ENCODE measurements at places on chromosomes 12 and 14.

DNA sequence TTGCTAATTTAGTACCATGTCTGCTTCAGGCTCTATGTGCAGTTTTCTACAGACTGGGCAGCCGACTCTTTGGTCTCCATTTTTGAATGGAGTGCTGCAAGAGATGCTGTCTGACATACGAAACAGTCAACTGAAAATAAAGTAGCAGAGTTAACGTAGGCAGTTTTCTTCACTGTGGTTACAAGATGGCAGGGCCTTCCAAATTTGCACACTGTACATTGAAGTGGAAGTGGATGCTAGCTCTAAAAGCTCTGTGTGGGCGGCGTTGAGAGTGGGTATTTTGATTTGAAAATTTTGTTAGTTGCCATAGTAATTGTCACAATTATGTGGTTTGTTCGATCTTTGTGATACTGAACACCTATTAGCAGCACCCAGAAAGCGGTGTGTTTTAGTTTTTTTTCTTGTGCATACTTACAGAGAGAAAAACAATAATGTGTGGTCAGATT, 154.9 kb upstream of the ATP2B1 start:
- peak; percentile 42 for DNase-seq

GRCh38 chr12:106178562-106178961, 39.8 kb upstream of the NUAK1 start:
- DNase-seq = peak; percentile 18

GRCh38 chr14:81179631-81180030, 41.1 kb downstream of the GTF2A1 start:
- no peak for DNase-seq

DNA sequence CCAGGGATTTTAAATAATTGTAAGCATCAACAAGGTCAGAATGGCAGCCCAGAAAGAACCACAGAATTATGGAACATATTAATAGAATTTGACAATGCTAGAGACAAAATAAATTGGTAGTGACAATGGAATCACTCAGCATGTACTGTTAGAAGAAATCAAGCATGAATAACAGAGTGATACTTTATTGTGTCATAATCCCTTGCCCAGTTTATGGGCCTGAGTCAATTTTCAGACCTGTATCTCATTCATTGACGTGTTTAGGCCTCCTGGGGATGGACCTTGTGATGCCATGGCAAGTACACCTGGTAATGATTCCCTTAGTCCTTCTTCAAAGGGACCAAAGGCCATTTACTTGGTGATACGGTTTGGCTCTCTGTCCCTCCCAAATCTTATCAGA, 12.8 kb upstream of the CCDC91 start:
- no peak for DNase-seq

DNA sequence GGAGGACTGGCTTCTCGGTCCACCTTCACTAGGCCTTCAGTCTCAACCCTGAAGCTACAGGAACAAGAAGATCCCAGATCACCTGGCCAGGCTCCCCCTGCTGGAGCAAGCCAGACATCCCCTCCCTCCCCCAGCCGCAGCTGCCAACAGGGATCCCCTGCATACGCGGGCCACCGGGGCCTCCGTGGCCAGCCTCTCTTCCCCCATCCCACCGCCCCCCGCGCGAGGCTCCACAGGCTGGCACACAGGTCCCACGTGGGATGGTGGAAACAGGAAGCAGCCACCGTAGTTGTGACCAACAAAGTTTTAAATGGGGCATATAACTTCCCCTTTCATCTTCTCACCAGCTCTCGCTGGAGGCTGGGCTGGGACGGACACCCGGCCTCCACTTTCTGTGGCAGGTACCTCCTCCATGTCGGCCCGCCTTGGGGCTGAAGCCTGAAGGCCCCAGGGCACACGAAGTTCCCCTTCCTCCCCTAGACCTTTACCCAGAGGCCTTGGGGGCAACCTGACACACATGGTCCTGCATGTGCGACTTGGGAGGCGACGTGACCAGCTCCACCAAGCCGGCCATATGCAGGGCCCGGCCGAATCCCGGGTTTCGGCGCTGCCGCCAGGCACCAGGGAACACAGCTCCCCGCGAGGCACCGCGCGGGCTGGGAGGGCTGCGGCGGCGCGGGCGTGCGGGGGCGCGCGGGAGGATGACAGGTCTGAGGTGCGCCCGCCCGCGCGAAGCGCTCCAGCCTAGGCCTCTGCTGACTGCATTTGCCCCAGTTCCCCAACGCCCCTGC, 44.4 kb upstream of the PNMA1 start:
- DNase-seq = peak; percentile 69

DNA sequence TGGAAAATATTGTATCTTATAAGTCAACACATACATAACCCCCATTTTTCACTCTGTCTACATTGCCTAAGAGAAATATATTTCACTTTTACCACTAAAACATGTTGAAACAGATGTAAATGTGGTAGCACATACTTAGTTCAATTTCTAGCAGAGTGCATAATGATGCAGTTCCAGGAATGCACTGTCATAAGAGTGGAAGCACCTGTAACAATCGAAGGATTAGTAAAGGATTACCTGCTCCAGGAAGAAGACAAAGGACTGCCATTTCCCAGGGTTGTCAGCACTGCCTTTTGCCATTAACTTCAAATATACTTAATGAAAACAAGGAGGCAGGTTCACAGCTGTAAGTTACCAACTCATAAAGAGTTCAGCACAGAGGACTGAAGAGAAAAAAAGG, 24.6 kb downstream of the DAD1 start:
- DNase-seq = no peak

All from RPMI7951 (cell line).